Mucosa of gallbladder (tissue), 1 donor: ENCODE measurements at places on chromosomes 2 and 18.

GRCh38 chr2:230680463-230681170 is 32.0 kb upstream of the CAB39 start:
- DNase-seq, result no peak

DNA sequence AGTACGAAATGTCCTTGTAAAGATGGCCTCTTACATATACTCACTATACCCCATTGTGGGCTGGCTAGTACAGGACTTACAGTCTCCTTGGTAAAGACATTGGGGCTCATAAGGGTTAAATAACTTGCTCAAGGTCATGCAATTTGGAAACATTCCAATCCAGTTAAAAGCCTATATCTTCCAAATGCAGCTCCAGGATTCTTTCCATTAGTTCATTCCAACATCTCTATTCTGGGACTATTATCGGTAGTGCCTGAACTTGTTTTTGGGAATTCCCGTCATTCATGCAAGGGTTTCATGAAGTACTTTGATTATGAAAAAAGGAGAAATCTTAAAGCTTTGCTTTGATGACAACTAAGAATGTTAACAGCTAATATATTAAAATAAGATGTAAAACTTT is 99.2 kb upstream of the SLC8A1 start:
- DNase-seq, result no peak

- no peak for DNase-seq
These were observed 37.4 kb downstream of the SOCS6 start for GRCh38 chr18:70326255-70326654.

- peak; percentile 53 for DNase-seq
These were observed 94.6 kb downstream of the PTH2R start for GRCh38 chr2:208501206-208501605.

DNA sequence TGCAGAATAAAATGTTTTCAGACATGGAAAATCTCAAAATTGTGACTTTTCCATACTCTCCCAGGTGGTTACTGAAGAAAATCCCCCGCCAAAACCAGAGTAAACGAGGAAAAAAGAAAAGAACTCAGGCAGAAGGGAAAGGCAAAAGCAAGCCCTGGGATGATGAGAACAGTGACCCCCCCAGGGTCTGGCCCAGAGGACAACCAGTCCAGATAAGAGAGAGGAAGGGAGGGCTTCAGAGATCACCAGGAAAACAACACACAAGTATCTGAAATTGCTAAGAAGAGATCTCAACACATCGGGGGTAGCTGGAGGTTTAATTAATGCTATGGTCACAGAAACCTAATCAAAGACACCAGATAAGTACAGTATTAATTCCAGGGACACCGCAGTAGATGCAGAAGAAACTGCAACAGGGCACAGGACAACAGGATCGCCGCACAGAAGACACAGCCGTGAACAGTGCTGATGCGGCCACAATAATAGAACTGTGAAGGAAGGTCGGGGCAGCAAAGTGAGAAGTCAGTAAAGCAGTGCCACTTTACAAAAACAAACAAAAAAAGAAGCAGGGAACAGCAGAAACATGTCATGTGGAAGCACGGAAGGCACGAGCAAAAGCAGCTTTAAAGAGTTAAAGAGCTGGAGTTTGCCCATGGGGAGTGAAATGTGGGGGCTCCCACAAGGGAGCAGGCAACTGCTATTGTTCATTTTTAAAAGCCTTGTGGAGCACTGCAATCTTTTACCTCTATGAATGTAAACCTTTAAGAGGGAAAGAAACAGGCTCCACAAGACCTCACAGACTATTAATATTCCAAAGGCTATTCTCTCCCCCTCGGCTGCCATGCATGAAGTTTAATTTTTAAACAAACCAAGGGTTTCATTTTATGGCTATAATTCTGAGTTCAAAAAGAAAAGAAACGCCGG is 28.4 kb downstream of the FAM168B start:
- DNase-seq, result no peak

DNA sequence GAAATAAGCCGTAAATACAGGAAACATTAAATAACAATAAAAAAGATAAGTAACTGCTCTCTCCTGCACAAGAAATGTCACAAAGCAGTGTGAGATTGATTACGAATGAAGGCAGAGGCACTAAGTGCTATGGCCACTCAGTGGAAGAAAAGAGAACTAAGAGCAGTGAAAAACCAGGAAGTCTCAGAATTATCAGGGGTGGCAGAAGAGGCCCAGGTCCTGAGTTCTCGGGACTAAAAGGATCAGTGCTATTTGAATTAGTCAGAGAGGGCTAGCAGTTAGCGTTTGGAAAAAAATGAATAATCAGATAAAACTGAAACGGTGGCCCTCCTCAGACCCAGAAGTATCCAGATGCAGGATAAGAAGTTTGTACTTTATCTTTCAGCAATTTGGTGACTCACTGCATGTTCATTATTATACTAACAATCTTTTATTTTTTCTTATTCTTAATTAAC is 367.1 kb downstream of the ZEB2 start:
- DNase-seq, result no peak

DNA sequence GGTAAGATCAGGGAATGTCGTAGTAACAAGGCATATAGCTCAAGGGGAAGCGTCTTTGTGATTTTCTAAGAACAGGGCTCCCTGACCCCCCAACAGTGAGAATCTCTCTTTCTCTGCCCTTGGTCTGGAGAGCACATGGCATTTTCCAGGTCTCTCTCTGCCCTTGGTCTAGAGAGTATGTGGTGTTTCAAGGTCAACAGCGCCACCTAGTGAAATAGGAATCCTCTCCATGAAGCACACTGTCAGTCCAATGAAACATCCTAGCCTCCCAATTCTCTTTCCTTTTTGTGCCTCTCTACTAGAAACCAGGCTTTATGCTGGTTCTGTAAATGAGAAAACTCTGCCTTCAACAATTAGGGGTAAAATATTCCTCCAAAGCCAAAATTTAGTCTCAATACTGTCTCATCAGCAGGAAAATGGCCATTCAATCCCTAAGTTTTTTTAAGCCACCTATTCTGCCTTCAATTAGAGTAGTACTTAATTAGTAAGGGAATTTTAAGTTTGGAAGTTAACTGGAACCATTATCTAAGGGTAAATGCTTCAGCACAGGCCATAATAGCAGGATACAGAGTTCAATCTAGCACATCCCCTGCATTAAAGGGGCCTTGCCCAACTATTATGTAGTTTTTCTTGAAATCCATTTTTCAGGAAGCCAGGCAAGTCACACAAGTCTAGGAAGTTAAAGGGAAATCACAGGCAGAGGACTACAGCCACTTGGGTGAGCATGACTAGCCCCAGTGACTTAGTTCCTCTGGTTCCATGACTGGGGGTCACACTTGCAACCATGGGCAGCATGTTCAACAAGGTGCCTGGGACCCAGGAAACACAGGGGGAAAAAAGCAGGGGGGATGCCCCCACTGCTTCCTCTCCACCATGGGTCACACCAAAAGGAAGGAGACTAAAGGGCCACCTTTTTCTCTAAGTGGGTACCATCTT is 12.4 kb downstream of the DYM start:
- no peak for DNase-seq

- no peak for DNase-seq
These were observed 1.4 kb upstream of the NRP2 start for GRCh38 chr2:205680903-205681302.

DNA sequence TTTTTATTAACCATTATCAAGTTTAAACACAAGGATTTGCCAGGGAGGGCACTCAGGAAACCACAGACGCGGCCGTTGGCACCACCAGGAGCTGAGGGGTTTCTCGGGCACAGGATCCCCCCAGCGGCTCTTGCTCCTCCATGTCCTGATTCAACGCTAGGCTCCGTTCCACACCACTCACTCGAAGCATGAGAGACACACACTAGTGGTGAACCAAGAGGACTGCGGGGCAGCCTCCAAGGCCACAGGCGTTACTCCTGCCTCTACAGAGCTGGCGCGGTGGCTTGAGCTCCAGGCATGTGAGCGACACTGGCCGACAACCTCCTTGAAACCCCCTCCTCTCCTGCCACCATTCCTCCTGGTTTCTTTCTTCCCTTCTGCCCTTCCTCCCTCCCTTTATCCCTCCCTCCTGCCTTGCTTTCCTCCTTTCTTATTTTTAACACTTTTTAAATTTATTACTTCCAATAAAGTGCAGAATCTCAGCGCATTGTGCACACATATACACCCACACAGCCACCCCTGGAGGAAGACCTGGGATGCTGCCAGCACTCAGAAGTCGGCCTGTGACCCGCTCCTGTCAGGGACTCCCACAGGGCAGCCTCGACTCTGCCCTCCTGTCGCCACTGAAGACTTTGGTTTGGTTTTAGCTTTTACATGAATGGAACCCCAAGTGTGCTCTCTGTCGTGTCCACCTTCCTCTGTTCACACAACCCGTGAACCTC is 21.7 kb downstream of the COX7A2L start:
- no peak for DNase-seq

GRCh38 chr2:18454692-18455235 is 105.7 kb downstream of the RDH14 start:
- no peak for DNase-seq

DNA sequence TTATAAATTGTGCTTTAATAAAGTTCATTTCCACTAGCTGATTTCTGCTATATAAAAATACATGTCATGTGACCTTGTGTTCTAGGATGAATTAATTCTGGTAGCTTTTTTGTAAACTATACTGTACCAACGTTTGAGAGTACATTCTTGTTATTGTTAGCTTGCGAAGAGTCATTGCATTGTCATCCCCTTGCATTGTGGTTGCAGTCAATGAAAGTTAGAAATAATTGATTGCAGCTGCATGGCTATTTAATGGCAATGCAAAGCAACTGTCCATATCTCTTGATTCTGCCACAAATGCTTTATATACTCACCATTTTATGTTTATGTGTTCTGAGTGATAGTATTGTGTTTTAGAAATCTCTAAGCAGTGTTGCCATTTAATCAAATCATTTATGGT is 91.6 kb downstream of the ZNF407 start:
- DNase-seq, result no peak

- DNase-seq, result no peak
These were observed 83.5 kb downstream of the HRH4 start for GRCh38 chr18:24543795-24544498.

- DNase-seq, result peak; percentile 71
These were observed 79.2 kb upstream of the ST8SIA3 start for GRCh38 chr18:57273194-57273593.

GRCh38 chr2:239816576-239817467 is 208.3 kb downstream of the NDUFA10 start:
- no peak for DNase-seq

GRCh38 chr2:102473020-102473419 is at the start of gene SLC9A4:
TSS of gene SLC9A4 (plus strand) at chr2:102473226. CDS start at chr2:102473760, 534 bp downstream.
- peak; percentile 76 for DNase-seq

- no peak for DNase-seq
These were observed 163.4 kb downstream of the EHBP1 start for GRCh38 chr2:62868947-62869346.

- no peak for DNase-seq
These were observed 930.7 kb upstream of the CELF4 start for GRCh38 chr18:38496222-38496793.

DNA sequence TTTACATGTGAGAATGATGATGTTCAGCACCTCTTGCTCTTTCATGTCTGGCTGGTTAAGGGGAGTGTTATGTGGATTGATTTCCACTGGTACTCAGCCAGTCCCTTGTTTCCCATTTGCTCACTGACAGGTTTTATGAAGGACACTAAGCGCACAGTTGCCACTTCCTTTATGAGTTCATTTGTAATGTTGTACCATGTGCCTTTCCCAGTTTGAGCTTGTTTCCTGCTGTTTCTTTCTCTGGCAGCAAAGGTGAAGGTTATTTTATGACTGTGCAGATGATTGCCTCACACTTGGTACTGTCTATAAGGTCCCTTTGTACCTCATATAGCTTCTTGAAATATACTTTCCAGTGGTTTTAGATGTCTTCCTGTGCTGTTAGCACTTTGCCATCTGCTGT is 1700.5 kb upstream of the TMEFF2 start:
- DNase-seq, result no peak

- no peak for DNase-seq
These were observed 22.8 kb upstream of the ME2 start for GRCh38 chr18:50855976-50856757.

DNA sequence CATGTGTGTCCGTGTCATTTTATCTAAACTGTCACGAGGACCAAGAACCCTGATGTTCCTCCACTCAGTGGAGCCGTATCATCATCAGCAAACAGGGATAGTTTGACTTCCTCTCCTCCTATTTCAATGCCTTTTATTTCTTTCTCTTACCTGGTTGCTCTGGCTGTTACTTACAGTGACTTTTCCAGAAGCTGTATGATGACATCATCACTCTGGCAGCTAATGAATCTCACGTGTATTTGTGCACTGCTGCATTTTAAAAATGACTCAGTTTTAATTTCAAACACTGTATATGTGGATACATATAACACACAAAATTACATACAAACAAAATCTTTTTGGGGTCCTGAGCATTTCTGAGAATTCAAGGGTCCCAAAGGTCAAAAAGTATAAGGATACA is 481.4 kb downstream of the CDH2 start:
- DNase-seq, result no peak

GRCh38 chr2:16561676-16562075 is 104.0 kb downstream of the CYRIA start:
- no peak for DNase-seq
